ENCODE measurements at places on chromosomes 12 and 14.

DNA sequence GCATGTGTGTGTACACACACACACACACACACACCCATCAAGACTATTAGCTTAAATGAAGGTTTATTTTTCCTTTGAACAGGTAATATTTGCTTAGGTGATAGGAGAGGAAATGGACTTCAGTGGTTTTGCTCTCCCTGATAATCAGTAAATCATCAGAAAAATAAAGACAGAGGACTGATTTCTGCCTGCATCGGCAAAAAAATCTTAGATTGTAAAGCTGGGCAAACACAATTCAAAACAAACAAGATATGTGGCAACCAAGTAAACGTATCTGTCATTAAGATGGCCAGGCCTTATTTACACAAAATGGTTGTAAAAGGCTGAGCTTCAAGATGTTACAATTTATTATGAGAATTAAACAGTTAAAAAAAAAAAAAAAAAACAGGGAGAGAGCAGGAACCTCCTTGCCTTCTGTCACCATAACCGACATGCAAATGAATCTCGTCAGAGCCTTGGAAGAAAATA lies 31.3 kb downstream of the PRKD1 start:
- no peak for DNase-seq

- no peak for DNase-seq
These were observed 74.8 kb upstream of the MGAT4C start for GRCh38 chr12:86331012-86331411.

- no peak for DNase-seq
These were observed 15.5 kb downstream of the EMP1 start for GRCh38 chr12:13211859-13212664.

- DNase-seq = no peak
These were observed 864.6 kb upstream of the FBXO33 start for GRCh38 chr14:40296821-40297220.

DNA sequence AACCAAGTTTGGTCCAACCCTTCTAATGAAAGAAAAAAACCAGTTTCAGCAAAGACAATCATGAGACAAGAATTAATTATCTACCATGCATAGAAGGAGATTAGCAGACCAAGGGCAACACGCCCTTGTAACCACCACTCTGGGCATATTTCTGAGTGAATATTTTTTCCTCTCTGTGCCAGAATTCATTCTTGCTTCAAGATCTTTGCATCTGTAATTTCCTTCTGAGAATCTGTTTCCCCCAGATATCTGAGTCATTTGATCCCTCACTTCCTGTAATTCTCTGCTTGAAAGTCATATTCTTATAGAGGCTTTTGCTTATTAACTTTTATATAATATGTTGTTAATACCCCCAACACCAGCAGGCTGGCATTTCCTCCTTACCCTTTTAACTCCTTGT lies 243.7 kb downstream of the SLC16A7 start:
- DNase-seq = no peak

Data from hypothalamus (tissue), 51 donors.